ENCODE measurements at places on chromosomes 3 and 15. TPM values are rescaled to one million over a fixed set of nuclear protein-coding genes. Genes with fewer than 3 reads are reported as not detected.

The TIPIN gene
- polyA plus RNA-seq: 7.5 TPM

DNA sequence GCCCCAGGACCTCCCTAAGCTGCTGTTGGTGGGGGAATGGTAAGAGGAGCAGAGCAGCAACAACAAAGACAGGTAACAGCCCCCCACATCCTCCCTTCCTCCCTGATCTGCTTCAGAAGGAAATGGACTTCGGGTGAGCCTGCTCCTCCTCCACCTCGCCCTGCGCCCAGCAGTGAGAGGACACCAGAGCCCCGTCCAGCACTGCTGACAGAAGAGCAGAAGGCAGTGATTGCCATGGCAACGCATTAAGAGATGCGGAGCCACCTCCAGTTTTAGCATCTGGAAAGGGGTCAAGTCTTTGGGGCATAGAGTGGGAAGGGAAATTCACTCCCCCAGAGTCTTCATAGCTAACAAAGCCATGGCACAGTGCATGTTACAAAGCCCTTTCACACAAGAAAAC, 77.6 kb upstream of the HRH1 start:
- DNase-seq: no peak

DNA sequence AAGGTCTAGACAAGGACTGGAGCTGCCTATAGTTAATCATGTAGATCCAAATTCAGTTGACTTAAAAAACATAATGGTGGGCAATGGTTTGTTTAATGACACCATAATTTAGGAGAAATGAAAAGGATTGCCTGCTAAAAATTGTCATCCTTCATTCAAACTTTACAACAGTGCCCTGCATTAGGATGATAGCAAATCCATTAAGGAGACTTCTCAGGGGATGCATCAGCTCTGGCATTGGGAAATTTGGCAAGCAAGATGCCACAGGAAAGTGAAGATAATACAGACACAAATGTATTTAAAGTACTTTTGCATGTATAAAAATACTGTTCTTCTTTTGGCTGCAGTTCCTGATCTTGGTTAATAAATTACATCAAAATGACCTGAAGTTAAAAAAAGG, 93.1 kb upstream of the SKOR1 start:
- no peak for DNase-seq

DNA sequence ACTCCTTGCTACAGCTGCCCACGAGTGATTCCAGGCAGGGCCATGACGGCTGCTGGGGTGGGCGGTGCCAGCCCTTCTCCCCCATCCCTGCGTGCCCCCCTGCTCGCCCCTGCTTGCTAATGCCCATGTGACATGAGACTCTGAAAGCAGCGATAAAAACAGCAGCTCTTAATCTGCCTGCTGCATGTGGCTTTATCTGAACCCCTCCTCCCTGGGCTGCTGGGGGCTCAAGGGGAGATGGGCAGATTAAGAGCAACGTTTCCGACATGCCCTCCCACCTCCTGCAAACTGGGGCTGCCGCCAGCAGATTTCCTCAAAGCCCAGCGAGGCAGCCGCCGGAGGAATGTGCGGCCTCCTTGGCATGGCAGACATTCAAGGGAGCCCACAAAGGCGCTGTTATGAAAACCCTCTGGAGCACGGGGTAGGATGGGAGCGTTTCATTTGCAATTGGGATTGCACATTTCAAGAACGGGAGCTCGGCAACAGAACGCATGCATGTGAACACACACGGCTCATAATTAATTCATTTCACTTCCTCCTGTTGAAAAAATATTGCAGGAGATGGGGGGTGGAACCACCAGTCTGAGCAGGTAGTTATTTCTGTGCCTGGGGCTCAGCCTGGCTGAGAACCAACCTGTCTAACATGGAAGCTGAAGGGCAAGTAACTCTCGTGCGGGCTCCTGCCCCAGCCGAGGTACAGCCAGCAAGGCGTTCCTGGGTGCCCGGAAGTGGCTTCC, 504.2 kb upstream of the PROK2 start:
- DNase-seq: peak; percentile 38
